ENCODE measurements at places on chromosomes 11 and 22. TPM values are rescaled to one million over a fixed set of nuclear protein-coding genes. Genes with fewer than 3 reads are reported as not detected.

DNA sequence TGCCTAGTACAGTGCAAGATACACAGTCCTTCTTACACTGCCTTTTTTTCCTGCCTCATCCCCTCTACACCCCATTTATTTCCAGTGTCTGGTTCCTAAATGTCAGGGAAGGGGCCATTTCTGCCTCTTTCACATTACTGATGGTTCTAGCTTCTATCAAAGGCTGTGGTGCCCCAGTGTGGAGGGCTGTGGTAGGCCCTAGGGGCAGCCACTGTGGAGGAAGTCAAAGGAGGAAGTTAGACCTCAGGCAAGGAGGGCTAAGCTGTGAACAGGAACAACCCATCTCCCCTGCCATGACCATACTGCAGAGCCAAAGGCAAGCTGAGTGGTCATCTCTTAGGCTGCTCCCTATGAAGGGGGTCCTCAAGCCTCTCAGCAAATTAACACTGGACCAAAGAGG is 81.9 kb upstream of the CRTAM start:
- H3K4me3 ChIP-seq: no peak overlapping the region
- H3K36me3 ChIP-seq: no peaks in the 10 kb centered on the region
- no peak for DNase-seq
- no peak overlapping the region for H3K27ac ChIP-seq
- H3K27me3 ChIP-seq: no peaks in the 10 kb centered on the region
- H3K4me1 ChIP-seq: no peaks in the 10 kb centered on the region

DNA sequence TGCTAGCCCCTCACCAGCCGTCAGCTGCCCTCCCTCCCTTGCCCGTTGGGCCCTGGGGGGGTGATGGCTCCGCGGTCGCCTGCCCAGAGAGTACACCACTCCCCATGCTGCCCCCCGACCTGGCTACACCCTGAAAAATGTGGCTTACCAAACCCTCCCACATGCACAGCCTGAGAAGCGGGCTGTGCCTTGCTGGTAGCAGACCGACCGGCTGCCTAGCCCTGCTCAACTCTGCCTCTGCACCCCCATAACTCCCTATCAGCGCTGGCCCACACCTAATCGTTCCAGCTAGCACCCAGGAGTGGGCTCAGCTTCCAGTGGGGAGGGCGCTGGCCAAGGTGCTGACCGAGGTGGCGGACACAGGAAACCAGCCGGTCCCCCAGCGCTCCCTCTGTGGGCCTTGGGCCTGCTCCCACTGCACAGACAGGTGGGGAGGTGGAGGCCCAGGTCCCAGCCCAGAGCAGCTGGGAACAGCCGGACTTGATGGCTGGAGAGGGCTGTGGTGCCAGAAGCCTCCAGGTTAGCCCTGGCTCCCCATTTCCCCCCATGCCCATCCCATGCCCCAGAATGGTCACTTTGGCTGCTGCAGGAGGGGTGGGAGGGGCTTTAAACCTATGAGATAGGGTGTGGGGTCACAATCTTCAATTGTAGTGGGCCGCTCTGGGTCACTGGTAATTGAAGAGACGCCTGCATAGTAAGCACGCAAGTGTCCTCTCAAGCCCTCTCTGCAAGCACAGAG is 32.1 kb upstream of the PRODH start:
- DNase-seq: no peak
- H3K27ac ChIP-seq: no peak overlapping the region
- H3K4me1 ChIP-seq: no peaks in the 10 kb centered on the region

DNA sequence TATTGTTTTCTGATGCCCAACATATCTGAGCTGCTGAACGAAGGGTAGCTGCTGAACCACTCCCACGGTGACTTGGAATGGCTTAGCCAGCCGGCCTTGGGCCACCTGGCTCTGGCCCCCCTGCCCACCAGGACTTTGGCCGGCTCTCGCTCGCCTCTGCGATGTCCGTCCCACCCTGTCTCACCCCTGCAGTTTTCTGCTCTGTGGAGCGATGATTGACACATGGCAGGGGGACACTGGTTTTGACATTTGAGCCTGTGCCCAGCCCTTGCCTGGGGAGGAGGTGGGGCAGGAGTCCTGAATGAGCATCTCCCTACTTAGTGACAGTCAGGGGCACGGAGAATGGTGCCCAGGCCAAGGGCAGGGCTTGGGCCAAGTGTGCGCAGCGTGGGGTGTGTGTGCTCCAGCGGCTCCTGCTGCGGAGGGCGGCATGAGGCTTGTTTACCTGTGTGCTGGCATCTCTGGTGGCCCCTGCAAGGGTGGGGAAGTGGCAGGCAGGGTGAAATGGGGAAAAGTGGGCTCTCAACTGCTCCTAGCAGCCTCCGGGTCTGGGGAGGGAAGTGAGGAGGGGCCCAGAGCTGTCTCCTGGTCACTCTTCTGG is 15.7 kb upstream of the CDKN1C start:
- no peaks in the 10 kb centered on the region for H3K27me3 ChIP-seq
- H3K4me1 ChIP-seq: peaks cover 11% of the 10 kb centered on the region
- peak overlapping the region; percentile 91 for H3K27ac ChIP-seq
- no peaks in the 10 kb centered on the region for H3K36me3 ChIP-seq
- H3K4me3 ChIP-seq: peak overlapping the region; percentile 70

DNA sequence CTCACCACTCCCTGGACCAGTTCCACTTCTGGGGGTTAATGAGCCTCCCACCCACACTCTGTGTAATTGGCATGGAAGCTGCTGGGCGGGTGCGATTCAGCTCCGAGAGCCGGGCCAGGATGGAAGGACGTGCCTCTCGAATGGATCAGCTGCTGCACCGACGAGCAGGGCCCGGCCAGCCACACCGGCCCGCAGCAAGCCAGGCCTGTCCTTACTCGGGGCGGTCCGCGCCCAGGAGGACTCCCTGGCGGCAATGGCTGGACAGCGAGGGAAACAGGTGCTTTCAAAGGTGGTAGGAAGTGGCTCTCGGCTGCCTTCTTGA is 4.3 kb upstream of the SHISAL1 start:
- H3K4me1 ChIP-seq: no peaks in the 10 kb centered on the region
- no peak overlapping the region for H3K27ac ChIP-seq
- no peak overlapping the region for H3K4me3 ChIP-seq
- DNase-seq: no peak
- H3K27me3 ChIP-seq: no peaks in the 10 kb centered on the region

- H3K36me3 ChIP-seq: no peaks in the 10 kb centered on the region
- no peaks in the 10 kb centered on the region for H3K4me1 ChIP-seq
- H3K27ac ChIP-seq: no peak overlapping the region
Measured at GRCh38 chr22:30718938-30719337, 24.3 kb downstream of the OSBP2 start.

- H3K36me3 ChIP-seq: no peaks in the 10 kb centered on the region
- H3K4me1 ChIP-seq: no peaks in the 10 kb centered on the region
- no peak for DNase-seq
- no peaks in the 10 kb centered on the region for H3K27me3 ChIP-seq
- no peak overlapping the region for H3K27ac ChIP-seq
Measured at GRCh38 chr11:27425814-27426213, 46.8 kb downstream of the LGR4 start.

Gene CEP126
- 14.7 TPM for total RNA-seq

Gene DDX25
- not detected for total RNA-seq

All from breast epithelium (tissue), 4 donors.